ENCODE measurements at places on chromosomes 4 and X.

GRCh38 chr4:2261110-2261852 is 628 bp downstream of the MXD4 start:
- peak; percentile 30 for DNase-seq

DNA sequence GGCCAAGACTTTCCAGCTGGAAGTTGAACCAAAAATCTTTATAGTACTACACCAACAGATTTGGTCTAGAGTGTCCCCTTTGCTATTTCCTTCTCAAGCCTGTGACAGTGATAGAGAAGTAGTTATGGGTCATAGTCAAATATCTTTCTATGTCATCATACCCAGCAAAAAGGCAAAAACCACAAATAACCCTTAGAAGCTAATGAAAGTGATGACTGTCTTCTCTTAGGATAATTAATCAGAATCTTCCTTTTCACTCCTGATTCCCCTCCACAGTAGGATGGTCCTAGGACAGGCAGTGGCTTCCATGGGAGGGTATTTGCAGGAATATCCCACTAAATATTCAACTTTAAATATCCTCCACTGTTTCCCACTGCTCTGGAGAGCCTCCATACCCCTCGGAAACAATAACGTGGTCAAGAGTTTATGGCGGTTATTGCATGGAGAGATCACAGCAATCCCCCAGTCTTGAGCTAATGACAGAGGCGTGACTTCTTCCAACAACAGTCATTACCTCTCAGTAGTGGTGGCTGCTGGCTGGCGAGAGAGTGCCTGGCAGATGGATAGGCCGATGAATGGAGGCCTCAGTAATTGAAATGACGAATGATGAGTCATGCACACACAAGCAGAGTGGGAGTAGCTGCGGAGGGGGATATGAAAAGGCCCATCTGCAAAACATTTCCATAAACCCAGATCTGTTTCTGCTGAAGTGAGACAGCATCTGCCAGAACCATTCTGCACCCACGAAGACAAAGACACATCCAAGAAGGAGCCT is 154.9 kb downstream of the STK32B start:
- no peak for DNase-seq

DNA sequence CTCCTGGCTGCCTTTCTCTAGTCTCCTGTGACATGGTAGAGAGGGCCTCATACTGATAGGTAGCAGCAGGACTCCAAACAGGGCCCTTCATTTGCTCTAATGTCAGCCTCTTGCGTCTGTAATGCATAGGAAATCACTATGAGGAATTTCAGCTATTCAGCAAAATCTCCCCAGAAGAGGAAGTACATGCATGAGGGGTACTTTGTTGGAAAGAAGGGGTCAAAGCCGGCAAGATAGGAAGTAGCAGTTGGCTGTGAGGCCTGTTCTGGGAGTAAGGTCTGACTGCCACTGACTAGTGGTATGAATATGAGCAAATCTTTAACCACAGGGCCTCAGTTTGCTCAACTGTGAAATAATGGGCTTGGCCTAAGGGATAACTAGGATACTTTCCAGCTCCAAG is 283.2 kb downstream of the ARHGAP10 start:
- no peak for DNase-seq

DNA sequence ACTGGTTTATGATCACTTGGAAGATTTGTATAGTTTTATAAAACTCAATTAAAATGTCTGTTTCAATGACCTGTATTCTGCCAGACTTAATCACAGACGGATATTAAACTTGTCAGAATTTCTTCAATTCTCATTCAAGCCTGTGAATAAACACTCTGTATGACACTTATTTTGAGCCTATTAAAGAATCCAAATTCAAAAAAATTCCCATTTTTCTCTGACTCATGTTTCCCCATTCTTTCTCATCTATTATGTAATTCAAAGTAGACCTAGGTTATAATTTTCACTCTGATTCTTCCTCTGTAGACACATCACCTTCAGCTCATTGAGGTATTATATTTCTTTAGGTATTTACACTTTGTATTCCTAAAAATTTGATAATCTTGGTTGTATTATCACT is 166.1 kb downstream of the TMA16 start:
- no peak for DNase-seq

GRCh38 chr4:94548571-94548970 is 96.8 kb downstream of the PDLIM5 start:
- DNase-seq: no peak

- DNase-seq: no peak
These were observed 5.3 kb upstream of the CFP start for GRCh38 chrX:47634871-47635575.

GRCh38 chr4:97646997-97647396 is 496.3 kb downstream of the STPG2 start:
- no peak for DNase-seq

DNA sequence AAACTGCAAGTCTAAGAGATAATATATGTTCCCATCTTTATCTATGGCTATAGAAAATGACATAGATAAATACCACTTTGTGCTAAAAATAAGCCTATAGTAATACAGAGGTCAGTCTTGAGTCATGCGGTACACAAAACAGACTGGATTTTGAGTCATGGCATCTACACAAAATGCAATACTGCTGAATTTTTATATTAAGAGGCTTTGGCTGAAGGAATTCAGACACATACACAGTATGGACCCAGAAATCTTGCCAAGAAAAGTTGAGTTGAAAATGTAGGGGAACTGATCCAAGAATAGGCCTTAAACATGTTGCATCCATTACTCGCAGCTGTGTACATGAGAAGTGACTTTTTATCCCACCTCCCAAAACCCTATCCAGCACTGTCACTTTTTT is 184.4 kb downstream of the TENM3 start:
- DNase-seq: no peak

DNA sequence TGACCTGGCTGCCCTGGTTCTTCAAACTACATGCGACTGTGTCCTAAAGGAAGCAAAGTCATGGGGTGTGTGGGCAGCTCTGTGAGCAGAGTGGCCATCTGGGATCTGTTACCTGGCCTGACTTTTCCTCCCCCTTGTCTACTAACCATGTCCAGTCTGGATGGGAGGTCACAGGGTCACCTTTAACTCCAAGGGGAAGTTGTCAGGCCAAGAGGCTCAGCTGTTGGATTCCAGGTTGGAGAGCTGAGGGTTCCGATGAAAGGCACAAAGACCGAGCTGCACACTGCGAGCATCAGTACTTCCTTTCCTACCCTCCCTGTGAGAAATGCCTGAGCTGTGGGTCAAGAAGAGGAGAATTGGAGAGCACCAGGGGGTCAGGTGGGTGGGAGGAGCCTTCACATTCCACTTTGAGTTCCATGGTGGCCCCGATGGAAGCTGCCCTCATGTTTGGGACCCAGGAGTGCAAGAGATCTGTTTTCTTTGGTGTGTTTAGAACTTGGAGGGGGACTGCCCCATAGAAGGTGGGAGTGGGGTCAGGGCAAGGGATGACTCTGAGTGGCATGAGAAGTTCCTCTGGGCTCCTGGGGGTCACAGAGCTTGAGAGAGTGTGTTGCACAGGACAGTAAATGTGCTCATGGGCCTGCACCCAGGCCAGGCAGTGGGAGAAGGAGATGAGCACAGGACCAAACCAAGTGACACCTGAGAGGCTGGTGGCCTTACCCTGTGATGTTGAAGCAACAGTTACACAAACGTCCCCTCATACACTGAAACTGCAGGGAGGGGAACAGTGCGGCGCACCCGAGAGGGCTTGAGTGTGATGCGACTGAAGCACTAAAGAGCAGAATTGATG is 36.2 kb downstream of the RGS12 start:
- no peak for DNase-seq

- DNase-seq: no peak
These were observed 27.6 kb downstream of the MCF2 start for GRCh38 chrX:139680356-139680755.

- DNase-seq: no peak
These were observed 288.8 kb downstream of the HS3ST1 start for GRCh38 chr4:11139871-11140270.

GRCh38 chr4:31408121-31408520 is 688.0 kb downstream of the PCDH7 start:
- no peak for DNase-seq
